ENCODE measurements at places on chromosomes 6 and 20.

- DNase-seq: no peak
These were observed 4.4 kb upstream of the STX16 start for GRCh38 chr20:58646703-58647102.

DNA sequence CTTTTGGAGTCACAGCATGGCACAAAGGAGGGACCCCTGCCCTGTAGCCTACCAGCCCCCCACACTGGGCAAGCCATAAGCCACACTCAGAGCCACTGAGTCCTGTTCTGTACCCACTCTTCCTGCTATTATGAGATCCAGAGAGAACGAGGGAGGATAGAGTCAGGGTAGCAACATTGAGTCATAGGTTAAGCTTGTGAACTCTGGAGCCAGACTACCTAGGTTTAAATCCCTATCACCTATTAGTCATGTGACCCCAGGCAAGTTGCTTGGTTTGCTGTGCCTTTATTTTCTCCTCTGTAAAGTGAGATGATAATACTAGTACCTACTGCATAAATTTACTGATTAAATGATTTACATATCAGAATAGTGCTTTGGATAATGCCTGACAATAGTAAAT is 540 bp downstream of the CNBD2 start:
- no peak for DNase-seq

GRCh38 chr6:168275168-168275567 is 44.4 kb downstream of the DACT2 start:
- no peak for DNase-seq

- DNase-seq: peak; percentile 74
These were observed 36.8 kb downstream of the PREX1 start for GRCh38 chr20:48791014-48791413.

DNA sequence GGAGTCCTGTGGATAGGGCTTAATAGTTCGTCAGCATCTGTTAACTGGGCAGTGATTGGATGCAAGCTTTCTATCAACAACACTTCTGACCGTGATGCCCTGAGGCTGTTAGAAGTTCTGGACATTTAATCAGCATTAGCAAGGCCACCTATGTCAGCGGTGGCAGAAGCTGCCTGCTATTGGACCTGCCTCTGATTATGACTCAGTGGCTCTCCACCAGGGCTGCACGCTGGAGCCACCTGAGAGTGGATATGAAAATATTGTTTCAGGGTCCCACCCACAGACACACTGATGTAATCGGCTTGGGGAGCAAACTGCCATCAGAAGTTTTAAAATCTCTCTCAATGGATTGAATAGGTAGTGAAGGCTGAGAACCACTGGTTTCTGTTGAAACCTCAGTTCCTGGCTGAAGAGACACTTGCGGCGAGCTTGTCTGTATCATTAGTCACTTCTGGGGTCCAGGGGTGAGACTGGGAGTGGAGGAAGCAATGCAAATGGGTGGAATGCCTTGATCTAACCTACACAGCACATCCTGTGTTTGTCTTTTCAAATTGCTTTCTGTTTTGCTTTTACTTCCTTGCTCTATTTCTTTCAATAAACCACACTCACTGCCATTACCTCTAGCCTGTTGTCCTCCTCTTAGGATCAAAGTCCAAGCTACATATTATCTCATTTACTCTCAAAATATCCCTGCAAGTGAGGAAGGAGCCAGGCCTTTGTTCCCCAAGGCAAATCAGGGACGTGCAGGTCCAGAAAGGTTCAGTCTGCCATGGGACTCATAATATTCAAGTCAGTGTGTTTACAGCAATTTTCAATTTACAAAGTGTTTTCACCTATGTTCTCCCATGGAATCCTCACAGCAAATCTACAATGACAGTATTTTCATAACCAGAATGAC is 4.2 kb downstream of the CLIC5 start:
- DNase-seq: no peak

DNA sequence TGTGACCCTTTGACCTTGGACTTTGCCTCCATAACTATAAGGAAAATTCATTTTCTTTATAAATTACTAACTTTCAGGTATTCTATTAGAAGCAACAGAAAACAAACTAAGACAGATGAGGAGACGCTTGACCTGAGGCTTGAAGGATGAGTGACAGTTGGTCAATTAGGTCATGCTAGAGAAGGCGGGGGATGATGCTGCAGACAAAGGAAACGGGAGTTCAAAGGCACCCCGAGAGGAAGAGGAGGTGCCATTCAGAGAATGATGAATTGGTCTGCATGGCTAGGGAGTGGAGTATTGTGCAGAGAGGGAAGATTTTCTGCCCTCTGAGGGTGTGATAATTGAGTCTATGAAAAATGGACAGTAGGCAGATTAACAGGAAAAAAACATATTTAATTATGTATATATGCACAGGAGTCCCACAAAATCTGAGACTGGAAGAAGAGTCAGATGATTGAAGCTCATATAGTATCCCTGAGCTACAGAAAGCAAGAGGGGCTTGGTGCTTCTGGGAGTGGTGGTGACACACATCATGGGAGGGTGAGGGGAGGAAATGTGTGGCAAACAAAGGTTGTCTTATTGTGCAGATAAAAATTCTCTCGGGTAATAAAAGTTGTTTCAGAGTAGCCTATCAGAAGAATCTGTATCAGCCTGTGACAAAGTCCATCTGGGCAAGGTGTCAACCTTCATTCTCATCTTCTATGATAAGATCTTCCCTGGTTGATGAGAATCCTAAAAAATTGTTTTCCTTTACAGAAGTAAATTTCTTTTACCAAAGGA is 20.4 kb upstream of the FUCA2 start:
- no peak for DNase-seq
